ENCODE measurements at places on chromosomes 5 and 9.

- DNase-seq = no peak
Observed at GRCh38 chr9:128144239-128145181, 4.7 kb upstream of the LCN2 start.

- DNase-seq = no peak
Observed at GRCh38 chr5:59772206-59772605, 121.3 kb downstream of the PDE4D start.

DNA sequence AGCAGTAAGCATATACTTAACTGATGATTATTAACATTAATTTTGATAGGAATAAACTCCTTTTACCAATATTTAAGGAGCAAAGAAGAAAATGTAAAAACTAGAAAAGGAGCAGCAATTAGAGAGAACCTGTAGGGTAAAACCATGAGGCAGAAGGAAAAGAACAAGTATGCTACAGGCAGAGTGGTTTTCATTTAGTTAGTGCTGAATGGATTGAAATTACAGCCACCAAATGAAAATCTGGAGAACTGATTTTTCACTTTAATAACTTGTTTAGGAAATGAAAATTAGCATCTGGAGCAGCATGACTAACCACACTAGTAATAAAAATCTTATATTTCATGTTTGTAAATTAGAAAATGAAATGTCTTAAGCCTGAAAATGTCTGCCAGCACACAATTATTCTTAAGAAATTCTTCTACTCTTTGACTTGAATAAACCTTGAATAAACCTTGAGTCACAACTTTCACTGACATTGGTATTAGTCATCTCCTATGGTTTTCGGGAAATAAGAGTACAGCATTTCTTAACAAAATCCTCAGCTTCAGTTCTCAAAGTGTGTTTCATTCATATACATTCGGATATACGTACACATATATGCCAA is 1504.9 kb upstream of the C9orf72 start:
- DNase-seq = no peak

- DNase-seq = no peak
Observed at GRCh38 chr5:178149199-178149932, 4.3 kb downstream of the NHP2 start.

All from NCI-H774 (cell line).